ENCODE measurements at places on chromosomes 7 and 10.

DNA sequence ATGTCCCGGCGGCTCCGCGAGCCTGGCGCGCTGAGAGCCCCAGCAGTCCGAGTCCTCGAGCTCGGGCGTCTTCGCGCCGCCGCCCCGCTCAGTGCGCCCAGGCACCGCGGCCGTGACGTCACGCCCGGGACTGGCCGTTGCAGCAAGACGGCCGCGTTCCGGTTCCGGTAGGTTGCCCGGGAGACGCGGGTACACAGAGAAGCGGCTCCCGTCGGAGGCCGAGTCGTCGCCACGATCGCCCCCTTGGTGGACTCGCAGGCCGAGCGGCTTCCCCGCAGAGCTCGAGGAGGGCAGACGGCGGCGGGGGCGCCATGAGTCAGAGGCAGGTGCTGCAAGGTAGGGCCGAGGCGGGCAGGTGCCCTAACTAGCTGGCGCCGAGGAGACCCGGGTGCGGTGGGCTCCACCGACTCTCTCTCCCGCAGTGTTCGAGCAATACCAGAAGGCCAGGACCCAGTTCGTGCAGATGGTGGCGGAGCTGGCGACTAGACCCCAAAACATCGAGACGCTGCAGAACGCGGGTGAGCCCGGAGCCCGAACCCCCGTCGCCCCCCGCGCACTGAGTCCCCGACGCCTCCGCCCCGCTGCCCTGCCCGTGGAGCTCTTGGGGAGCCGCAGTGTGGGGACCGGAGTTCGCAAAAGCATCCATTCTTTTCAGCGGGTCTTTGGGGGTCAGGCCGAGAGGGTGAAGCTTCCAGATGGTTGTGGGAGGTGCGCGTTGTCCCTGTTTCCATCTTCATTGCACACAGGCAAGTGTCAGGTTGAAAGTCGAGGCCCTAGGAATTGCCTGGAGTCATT, at the start of gene SPAG6:
Gene SPAG6 (plus strand): TSS at position 196 of the 795 bp plus-strand sequence. CDS start 116 bp downstream, at position 312.
- DNase-seq, result peak; percentile 21

DNA sequence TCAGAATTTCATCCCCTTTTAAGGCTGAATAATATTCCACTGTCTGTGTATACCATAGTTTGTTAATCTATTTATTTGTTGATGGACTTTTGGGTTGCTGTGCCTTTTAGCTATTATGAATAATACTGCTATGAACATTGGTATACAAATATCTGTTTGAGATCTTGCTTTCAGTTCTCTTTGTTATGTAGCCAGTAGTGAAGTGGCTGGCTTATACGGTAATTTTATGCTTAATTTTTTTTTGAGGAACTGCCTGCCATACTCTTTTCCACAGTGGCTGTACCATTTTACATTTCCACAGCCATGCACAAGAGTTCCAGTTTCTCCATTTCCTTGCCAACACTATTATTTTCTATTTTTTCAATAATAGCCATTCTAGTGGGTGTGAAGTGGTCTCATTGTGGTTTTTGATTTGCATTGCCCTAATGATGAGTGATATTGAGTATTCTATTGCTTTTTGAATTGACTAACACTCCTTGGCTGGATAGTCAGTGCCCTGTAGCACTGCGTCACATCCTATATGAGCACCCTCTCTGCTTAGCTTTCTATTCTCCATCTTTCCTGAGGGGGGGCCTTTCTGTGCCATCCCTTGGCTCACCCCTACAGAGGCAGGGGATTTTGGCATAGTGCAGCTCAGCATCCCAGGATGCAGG, 29.4 kb upstream of the RAPGEF5 start:
- no peak for DNase-seq

DNA sequence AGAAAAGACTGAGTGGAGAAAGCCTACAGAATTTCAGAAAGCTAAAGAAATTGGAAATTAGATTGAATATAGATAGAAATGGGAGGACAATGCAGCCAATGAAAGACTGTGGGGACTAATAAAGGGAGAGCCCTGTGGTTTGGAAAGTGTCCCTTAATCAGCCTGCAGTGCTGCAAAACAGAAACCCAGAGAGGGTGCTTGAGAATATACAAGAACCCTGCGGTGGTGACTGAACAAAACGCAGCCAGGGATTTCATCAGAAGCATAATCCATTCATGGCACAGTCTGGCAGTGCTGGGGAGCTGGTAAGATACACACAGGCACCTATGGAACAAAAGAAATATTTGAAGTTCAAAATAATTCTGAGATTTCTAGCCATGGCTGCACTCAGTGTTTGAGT, 19.1 kb downstream of the CEP41 start:
- peak; percentile 19 for DNase-seq

- no peak for DNase-seq
These were observed 252.1 kb upstream of the TAC1 start for GRCh38 chr7:97479740-97480290.

- no peak for DNase-seq
These were observed 32.8 kb upstream of the DGKI start for GRCh38 chr7:137879357-137880158.

GRCh38 chr7:26609082-26609481, 255.3 kb downstream of the SKAP2 start:
- DNase-seq, result no peak

GRCh38 chr7:6232116-6232515, 40.3 kb downstream of the CYTH3 start:
- no peak for DNase-seq

GRCh38 chr7:155377071-155377837, 79.6 kb downstream of the INSIG1 start:
- no peak for DNase-seq

DNA sequence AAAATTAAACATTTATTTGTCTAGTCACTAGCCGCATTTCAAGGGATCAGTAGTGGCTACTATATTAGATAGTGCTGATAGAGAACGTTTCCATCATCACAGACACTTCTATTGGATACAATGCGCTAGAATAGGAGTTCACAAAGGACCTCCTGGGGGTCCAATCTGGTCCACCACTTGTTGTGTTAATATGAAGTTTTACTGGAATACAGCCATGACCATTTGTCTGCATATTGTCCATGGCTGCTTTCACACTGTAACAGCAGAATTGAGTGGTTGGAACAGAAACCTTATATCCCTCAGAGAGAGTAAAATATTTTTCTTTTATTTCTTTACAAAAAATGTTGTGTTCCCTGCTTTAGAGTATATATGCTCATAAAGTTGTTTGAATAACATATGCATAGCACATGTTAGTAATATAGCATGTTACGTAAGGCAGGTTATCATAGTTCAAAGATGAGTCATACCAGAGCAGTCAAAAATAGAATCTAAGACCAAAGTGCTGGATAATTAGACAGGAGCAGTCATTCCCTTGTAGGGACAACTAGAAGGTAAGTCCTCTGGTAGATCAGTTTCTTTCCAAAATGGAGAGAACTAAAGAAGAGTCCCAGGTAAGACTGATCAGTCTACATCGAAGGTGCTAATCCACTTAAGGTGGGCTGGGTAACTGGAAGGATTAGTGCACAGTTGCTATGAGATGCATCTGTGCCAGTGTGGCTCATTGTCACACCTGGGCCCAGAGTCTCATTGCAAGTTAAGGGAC, 14.9 kb downstream of the BZW2 start:
- no peak for DNase-seq

GRCh38 chr7:5661942-5662341, 119.5 kb downstream of the RNF216 start:
- no peak for DNase-seq

- DNase-seq, result no peak
These were observed 113.3 kb upstream of the RSU1 start for GRCh38 chr10:16930540-16930939.

GRCh38 chr7:1352656-1353271, 106.5 kb downstream of the MICALL2 start:
- DNase-seq, result no peak

GRCh38 chr7:104951546-104951945, 62.5 kb upstream of the KMT2E start:
- DNase-seq, result no peak

- DNase-seq, result no peak
These were observed 26.1 kb downstream of the IL15RA start for GRCh38 chr10:5951167-5951711.

DNA sequence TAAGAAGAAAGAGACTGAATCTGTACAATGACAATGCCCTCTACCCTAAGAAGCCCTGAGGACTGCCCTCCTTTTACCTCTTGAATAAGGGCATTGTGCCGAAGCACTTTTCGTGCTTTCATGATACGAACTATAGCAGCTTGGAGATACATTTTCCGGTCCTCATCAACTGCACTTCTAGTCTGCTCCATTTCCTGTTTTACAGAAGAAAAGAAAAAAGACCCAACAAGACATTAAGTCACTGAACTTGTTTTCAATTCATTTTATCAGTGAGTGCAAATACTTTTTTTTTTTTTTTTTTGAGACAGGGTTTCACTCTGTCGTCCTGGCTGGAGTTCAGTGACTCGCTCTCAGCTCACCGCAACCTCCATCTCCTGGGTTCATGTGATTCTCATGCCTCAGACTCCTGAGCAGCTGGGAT, 78.4 kb downstream of the CUL2 start:
- DNase-seq, result no peak

DNA sequence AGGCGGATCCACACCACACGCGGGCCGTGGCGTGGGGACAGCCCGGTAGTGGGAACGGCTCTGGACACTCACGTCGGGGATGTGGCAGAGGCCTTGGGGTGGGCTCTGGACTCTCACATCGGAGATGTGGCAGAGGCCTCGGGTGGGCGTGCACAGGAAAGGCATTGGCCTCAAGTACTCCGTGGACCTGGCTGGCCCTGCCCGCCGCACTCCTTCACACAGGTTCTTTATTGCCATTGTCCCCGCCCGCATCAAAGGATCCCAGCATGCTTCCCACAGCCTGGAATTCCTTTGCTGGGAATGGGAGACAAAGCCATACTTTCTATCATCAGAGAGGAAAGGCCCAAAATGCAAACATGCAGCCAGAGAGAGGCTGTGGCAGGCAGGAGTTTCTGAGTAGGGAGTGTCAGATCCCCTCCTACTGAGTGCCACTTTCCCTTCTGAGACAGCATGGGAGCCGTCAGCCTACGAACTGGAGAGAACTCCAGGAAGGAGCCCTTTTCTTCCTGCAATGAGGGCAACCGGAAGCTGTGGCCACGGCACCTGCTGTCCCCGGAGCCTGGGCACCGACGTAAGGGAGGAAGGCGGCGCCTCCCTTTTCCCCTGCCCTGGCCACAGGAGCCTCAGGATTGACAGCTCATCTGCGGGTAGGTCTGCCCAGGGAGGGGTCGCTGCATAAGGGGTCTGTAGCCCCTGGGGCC, 51.5 kb downstream of the RBM17 start:
- no peak for DNase-seq

DNA sequence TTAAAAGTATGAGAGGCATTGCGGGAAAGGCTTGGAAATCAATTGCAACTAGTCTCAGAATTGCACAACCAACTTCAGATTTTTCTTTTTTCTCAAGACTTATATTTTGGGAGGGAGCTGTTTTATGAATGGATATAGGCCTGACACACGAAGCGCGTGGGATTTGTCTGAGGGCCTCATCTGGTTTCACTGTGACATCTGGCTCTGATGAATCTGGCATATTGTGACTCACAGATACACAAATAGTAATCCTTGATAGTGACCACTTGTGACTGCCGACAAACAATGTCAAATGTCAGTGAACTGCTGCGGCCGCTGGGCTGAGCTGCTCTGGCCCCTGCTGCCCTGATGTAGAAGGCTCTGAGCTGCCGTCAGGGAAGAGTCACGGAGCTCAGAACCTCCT, 655.1 kb downstream of the INHBA start:
- no peak for DNase-seq

GRCh38 chr7:42194238-42194637, 42.8 kb downstream of the GLI3 start:
- DNase-seq, result no peak

DNA sequence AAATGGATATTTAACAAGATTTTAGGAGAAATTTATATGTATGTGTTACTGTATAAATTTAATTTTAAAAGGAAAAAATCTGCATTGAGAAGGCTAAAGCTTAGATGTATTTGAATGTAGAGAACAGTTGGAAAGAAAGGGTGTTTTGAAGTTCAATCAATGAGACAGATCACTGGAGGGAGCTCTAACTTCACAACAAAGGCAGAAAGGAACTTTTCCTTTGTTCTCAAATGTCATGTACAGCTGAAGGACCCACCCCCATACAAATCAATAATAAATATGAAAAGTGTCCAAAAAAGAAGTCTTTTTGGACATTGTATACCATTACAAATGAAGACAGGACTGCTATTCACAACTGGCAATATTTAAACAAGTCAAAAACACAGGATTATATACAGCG, 403.4 kb downstream of the DNAJB9 start:
- no peak for DNase-seq

- DNase-seq, result no peak
These were observed 631 bp downstream of the RTKN2 start for GRCh38 chr10:62268027-62268398.

DNA sequence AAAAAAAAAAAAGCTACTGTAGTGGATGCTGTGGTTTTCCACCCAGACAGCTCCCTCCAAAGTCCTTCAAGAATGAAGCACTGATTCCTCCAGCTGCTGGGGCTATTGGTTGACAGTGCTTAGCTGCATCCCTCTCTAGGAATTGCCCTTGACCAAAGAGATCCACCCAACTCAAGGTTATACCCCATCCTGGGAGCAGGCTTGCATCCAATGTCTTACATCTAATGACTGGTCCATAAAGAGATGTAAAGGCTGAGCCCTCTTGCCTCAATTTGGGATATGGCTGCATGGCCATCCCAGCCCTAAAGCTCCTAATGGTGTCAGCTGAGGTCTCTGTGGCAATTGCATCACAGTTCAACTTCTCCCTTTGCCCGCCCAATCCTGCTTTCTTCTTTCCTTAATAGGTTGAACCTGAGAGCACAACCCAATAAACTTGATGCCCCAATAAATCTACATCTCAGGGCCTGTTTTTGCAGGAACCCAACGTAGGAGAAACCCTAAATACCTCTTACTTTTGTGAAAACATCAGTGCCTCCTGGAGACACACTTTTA, 4.4 kb downstream of the GPR37 start:
- no peak for DNase-seq

GRCh38 chr7:106563466-106564150, 97.3 kb downstream of the CCDC71L start:
- no peak for DNase-seq
